HFF-Myc (cell line): ENCODE measurements at places on chromosomes 1 and 21.

- DNase-seq = no peak
Observed at GRCh38 chr1:119358636-119359035, 9.9 kb upstream of the HAO2 start.

GRCh38 chr1:47593598-47594285, 155.9 kb downstream of the FOXD2 start:
- DNase-seq = no peak

DNA sequence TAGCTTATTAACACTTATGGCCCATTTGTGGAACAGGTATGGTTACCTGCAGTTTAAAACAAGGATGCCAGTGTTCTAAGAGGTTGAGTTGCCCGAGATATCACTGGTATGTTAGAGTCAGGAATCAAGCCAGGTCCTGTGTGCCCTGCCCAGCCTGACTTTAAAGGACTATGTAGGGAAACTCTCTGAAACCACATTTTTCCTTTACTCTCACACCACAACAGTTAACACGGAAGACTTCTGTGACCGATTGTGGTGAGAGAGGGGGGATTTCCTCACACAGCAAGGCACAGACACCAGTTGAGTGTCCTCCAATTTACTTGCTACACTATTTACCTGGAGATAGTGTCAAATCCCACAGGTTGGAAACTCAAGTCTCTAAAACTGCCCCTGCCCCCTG, 47.8 kb downstream of the UCK2 start:
- DNase-seq = no peak

GRCh38 chr1:39360731-39361130, 130.7 kb upstream of the BMP8A start:
- DNase-seq = no peak

DNA sequence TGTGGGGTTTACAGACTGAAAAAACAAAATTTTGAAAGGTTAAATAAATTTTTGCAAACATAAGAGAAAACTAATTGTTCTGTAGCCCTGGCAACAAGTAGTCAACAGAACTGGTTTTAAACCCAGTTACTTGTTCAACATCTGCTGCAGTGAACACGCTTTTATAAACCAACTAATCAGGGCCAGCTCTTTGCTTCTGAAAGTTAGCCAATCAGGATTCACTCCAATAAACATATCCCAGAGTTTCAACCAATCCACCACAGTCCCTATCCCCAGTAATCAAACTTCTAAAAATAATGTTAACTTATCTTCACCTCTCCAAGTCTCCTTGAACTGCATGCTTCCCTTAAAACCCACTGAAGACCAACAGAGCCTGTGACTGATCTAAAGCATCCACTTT, 306.6 kb downstream of the CTH start:
- no peak for DNase-seq
